ENCODE measurements at places on chromosomes 16 and 17.

DNA sequence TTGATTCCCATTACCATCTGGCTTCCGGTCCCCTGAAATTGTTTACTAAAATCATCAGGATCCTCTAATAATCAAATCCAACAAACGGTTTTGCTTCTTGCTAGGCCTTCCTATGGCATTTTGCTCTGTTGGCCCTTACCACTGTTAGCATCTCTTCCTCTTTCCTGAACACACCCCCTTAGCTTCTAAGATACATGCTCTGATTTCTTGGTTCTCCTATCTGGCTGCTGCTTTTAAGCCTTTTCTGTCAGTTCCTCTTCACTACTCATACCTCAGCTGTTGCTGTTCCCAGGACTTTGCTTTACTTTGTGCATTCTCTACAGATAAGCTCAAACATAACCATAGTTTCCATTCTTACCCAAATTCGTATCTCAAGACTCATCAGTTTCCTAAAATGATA, 11.4 kb downstream of the CAPNS2 start:
- no peak for DNase-seq

GRCh38 chr17:47776330-47777197, 43.5 kb downstream of the TBX21 start:
- DNase-seq, result peak; percentile 25

GRCh38 chr16:64919929-64920607, 201.8 kb downstream of the CDH11 start:
- DNase-seq, result no peak

GRCh38 chr16:49365711-49366509, 7.7 kb upstream of the C16orf78 start:
- no peak for DNase-seq

DNA sequence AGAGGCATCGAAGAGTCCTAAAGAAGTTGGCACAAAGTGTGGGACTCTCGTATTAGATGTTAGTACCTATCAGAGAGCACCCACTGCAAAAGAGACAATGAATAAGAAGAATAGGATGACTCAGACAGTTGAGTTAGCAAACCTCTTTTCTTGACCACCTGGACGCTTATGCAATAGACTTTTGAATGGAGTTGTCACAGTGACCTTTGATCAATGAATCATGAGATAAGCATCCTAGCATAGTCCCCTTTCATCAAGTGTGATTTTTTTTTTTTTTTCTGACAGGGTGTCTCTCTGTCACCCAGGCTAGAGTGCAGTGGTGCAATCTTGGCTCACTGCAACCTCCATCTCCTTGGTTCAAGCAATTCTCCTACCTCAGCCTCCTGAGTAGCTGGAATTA, 1417.9 kb upstream of the GOT2 start:
- no peak for DNase-seq

GRCh38 chr16:83700918-83701317, 106.9 kb upstream of the HSBP1 start:
- no peak for DNase-seq

- no peak for DNase-seq
Measured at GRCh38 chr17:17636272-17636885, 44.9 kb upstream of the PEMT start.

DNA sequence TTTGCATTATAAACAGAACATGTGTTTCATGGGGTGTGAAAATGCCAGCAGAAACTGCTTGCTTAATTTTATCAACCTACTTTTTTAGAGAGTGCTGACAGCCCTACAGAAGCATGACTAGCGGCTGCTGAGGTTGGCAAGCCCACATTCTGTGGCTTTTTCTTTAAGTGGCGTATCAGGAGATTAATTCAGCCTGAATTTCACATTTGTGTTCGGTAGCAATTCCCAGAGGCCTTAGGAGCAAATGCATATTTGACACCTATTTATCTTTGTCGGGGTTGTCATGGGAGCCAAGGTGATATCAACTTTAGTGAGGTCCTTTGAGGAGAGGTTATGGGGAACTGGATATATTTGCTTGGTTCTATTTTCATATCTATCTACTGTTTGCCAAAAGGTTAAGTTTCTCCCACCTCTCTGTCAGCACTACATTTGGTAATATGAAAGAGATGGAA, 140.9 kb downstream of the KCNJ2 start:
- DNase-seq, result no peak

DNA sequence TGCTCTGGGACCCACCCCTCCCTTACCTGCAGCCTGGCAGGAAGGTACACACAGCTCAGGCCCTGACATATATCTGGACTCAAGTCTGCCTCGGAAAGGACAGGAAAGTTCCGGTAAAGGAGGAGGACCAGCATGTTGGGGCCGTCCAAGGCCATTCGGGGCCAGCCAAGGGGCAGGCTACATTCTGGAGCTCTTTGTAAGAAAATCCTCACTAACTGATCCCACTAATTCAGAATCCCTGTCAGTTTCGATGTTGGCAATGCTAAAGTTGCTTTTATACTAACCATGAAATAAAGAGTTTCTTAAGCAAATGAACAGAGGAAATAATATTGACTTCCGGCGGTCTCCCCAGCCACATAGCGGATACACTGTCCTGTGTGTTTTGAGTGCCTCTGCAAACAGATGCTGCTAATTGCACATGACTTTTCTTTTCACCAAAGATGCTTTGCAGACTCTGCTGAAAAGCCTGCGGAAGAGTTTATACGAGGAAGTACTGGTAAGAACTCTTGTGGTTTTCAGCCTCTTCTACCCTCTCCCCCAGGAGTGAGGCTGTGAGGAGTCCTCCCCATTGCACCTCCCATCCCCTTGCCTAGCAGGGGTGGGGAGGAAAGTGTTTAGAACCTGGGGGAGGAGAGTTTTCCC, 54.8 kb downstream of the PLXDC1 start:
- DNase-seq, result peak; percentile 5

- no peak for DNase-seq
Measured at GRCh38 chr17:75694536-75694935, 26.7 kb upstream of the ITGB4 start.

GRCh38 chr16:8989099-8989878, 25.6 kb upstream of the USP7 start:
- DNase-seq, result no peak

DNA sequence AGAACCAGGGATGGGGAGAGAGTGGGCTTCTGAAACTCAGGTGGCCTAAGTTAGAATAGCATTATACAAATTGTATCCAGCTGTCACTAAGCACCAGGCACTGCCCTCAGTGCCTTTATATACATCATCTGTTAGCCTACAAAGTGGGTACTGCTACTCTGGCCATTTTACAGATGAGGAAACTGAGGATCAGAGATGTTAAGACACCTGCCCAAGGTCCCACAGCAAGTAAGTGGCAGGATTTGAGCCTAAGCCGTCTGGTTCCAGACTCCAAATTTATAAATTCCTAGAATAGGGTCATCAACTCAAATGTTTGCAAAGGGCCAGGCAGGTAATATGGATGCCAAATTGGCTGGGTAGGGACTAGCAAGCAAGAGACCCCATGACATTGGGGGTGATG, 2.3 kb downstream of the ORAI3 start:
- no peak for DNase-seq

DNA sequence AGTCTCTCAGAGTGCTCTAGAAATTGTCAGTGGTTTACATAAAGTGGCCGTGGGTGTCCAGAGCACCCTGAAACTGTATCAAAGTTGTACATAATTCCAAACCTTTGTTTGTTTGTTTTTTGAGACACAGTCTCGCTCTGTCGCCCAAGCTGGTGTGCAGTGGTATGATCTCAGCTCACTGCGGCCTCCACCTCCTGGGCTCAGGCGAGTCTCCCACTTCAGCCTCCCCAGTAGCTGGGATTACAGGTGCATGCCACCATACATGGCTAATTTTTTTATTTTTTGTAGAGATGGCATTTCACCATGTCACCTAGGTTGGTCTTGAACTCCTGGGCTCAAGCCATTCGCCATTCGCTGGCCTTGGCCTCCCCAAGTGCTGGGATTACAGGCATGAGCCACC, 24.3 kb upstream of the ADGRG1 start:
- no peak for DNase-seq

GRCh38 chr16:24027466-24027865, 191.7 kb downstream of the PRKCB start:
- DNase-seq, result no peak
